ENCODE measurements at places on chromosomes 12 and 14. TPM values are rescaled to one million over a fixed set of nuclear protein-coding genes. Genes with fewer than 3 reads are reported as not detected.
A peak's percentile ranks its signal among the peaks of the same experiment; 100 is the strongest.

Gene PRH2
- not detected for polyA plus RNA-seq

Gene CCDC92
- polyA plus RNA-seq: 23.8 TPM

GRCh38 chr14:78083837-78084236 is 86.3 kb upstream of the NRXN3 start:
- no peak for DNase-seq

DNA sequence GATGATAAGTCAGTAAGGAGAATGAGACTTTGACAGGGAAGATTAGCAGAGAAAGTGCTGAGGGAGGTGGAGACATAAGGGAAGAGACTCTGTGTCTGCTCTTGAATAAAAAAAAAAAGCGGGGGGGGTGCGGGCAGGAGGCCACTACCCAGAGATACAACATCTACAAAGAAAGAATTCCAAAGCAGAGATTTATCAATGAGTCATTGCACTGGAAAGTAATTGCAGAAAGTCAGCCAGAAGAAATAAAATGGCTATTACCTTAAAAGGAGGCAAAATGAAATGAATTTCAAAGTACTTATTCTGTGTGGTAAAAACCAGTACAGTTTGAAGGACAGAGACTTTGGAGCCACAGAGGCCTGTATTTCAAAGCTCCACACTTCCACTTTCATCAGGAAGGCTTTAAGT is 267.1 kb upstream of the PRKD1 start:
- DNase-seq: no peak

- DNase-seq: no peak
These were observed 135.1 kb downstream of the NAV3 start for GRCh38 chr12:77965790-77966189.

GRCh38 chr14:55458800-55459515 is 18.5 kb upstream of the TBPL2 start:
- no peak for DNase-seq

- no peak for DNase-seq
These were observed 87.8 kb downstream of the DDX51 start for GRCh38 chr12:132056320-132056719.

Gene LRTM2
- not detected for polyA plus RNA-seq

- DNase-seq: no peak
These were observed 288.4 kb downstream of the FBXL14 start for GRCh38 chr12:1305791-1306500.

DNA sequence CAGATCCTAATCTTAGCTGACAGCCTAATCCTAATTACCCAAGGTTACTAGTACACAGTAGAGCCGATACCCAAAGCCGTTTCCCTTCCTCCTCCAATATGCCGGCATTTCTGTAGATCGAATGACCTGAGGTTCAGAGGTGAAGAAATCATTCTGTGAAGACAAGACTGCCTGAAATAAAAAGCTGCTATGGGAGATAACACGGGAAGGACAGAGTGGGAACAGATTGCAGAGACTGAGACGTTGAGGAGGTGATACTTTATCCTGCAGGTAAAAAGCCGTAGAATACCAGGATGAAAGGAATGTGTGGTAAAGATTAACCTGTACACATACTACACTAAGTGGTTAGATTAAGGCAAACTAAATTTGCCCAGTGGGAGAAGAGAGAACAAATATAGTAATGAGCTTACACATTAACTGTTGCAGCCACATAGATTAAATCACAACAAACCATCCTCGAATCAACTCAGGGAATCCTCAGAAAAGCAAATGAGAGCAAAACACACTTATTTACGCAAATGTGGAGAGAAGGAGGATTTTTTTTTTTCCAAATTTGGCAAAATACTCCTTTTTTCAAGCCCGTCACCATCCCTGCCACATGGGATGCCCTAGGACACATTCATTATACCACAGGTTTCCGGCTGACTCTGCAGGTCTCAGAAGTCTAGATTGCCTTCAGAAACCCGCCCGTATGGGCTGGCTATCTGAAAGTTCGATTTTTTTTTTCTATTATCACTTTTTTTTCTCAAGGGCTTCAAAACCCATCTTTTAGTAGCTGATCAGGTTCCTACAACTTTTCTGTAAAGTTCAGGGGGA is 188.0 kb downstream of the TTC8 start:
- peak; percentile 34 for DNase-seq

GRCh38 chr12:58513301-58513834 is 406.9 kb downstream of the LRIG3 start:
- DNase-seq: no peak

DNA sequence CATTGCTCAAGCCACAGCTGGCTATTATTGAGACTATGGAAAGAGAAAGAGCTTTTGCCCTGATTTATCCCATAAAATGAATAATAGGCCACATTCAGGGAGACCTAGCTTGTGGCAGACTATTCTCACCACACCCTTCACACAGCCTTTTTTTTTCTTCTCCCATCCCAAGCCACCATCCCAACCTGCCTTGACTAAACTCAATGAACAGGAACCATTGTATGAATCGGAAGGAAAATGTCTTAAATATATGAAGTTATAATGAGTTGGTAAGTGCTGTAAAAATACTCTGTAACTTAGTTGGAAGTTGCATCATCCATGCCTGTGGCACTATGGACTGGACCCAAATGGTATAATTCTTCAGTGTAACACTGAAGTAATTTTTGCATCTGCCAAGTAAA is 338.4 kb downstream of the RAD51B start:
- no peak for DNase-seq

DNA sequence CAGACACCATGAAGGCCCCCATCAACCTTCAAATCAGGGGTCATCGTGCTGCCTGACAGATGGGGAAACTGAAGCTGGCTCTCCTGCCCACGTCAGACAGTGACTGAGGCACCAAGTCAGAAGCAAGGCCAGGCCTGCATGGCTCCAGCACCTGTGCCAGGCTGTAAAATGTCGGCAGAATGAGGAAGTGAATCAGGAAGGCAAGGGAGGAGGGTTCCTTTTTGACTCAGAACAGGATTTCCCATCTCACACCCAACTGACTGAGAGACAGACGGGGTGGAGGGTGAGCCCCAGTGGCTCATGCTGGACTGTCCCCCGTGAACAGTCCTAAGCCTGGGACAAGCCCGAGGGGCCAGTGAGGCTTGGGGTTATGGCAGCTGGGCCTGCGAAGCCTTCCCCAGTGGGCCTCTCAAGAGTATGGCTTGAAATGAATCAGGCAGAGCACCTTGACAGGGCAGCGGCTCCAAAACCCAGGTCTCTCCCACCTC is 20.9 kb downstream of the SYNE3 start:
- DNase-seq: no peak

DNA sequence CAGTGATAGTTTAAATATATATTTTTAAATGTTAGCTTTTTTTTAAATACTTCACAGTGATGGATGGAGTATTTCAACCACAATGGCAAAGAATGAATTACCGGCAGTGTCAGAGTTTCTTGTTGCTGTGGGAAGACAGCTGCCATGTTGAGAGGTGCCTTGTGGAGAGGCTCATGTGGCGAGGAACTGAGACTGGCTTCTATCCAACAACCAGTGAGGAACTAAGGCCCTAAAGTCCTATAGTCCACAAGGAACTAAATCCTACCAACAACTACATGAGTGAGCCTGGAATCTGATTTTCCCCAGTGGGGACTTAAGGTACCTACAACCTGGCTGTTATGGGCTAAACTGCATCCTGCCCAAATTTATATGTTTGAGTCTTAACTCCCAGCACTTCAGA is 220.2 kb upstream of the PLEKHG7 start:
- no peak for DNase-seq

Data from stomach (tissue), 19 donors.